ENCODE measurements at places on chromosomes 12 and 14. TPM values are rescaled to one million over a fixed set of nuclear protein-coding genes. Genes with fewer than 3 reads are reported as not detected.

GRCh38 chr12:102953221-102953620, 4.3 kb upstream of the ASCL1 start:
- no peak overlapping the region for H3K4me3 ChIP-seq
- H3K4me1 ChIP-seq, result no peaks in the 10 kb centered on the region
- no peak for DNase-seq
- H3K27ac ChIP-seq, result no peak overlapping the region
- peaks cover 7% of the 10 kb centered on the region for H3K27me3 ChIP-seq
- H3K36me3 ChIP-seq, result no peaks in the 10 kb centered on the region

DNA sequence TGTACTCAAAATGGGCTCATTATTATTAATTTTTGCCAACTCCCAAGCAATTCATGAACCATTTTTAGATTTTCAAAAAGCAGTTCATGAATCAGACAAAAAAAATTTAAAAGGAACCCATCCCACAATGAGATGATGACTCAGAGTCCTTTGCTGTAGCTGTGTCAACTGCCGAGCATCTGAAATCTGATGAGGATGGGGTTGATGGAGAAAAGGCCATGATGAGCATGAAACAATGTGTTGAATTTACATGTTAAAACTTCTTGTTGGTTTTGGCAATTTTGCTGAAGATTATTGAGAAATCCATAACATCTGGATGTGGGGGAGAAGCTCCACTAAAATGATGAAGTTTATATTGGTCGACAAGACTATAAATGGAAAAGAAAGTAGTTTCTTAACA, 378.0 kb downstream of the FOXG1 start:
- no peak overlapping the region for H3K27ac ChIP-seq
- H3K4me1 ChIP-seq, result no peaks in the 10 kb centered on the region
- H3K36me3 ChIP-seq, result no peaks in the 10 kb centered on the region
- H3K4me3 ChIP-seq, result no peak overlapping the region
- DNase-seq, result no peak

- H3K27ac ChIP-seq, result no peak overlapping the region
- peaks cover 9% of the 10 kb centered on the region for H3K4me1 ChIP-seq
- H3K27me3 ChIP-seq, result no peaks in the 10 kb centered on the region
- peak; percentile 29 for DNase-seq
- no peaks in the 10 kb centered on the region for H3K36me3 ChIP-seq
These were observed 117.1 kb downstream of the DPF3 start for GRCh38 chr14:72776701-72777261.

Gene DPF3
- polyA plus RNA-seq, result 0.17 TPM

DNA sequence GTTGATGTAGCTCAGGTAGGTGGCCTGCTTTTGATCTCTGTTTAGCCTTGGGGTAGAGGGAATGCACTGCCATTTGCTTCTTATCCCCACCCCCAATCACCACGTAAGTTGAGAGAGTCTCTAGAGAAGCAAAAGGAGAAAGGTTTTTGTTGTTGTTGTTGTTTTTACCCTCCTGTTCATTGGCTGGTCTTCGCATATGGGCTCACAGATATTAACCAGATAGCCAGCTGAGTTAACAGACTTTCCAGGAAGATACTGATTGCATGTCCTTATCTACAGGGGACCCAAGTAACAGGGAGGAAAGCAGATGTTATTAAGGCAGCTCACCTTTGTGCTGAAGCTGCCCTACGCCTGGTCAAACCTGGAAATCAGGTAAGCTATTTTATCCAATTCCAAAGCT, 2.9 kb downstream of the PA2G4 start:
- no peak for DNase-seq
- peaks cover 18% of the 10 kb centered on the region for H3K4me1 ChIP-seq
- H3K36me3 ChIP-seq, result peaks cover 49% of the 10 kb centered on the region
- no peak overlapping the region for H3K4me3 ChIP-seq

Gene SLC38A1
- polyA plus RNA-seq, result 17.5 TPM

DNA sequence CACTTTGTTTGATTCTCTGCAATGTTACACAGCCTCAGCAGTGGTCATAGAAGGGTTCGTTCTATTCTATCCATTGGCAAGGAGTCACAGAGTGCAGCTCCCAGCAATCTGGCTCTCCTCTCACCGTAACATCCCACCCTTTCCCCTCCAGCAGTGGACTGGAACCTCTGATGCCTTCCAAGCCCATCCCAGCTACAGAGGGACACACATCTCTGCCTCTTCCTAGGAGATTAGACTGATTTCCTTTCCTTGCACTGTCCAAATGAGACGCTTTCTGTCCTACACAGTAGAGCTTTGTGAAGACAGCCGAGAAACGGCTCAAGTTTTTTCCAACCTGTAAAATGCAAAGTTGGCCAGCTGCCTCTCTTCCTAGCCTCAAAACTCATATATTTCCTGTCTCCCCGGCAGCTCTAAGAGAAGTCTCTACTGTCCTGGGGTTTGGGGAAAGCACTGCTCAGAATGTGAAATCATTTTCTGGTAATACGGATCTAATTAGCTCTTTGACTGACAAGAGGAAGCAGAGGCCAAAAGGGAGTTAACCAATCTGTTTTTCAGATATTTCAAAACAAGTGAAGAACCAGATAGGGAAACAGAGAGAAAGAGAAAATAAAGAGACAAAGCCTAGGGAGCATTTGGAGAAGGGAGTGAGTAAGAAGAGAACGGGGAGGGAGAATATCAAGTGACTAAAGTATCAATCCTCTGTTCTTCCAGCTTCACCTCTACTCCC, 516 bp downstream of the NINJ2 start:
- no peaks in the 10 kb centered on the region for H3K36me3 ChIP-seq
- no peaks in the 10 kb centered on the region for H3K27me3 ChIP-seq
- peak overlapping the region; percentile 30 for H3K27ac ChIP-seq
- no peak overlapping the region for H3K4me3 ChIP-seq
- peaks cover 7% of the 10 kb centered on the region for H3K4me1 ChIP-seq
- DNase-seq, result no peak

DNA sequence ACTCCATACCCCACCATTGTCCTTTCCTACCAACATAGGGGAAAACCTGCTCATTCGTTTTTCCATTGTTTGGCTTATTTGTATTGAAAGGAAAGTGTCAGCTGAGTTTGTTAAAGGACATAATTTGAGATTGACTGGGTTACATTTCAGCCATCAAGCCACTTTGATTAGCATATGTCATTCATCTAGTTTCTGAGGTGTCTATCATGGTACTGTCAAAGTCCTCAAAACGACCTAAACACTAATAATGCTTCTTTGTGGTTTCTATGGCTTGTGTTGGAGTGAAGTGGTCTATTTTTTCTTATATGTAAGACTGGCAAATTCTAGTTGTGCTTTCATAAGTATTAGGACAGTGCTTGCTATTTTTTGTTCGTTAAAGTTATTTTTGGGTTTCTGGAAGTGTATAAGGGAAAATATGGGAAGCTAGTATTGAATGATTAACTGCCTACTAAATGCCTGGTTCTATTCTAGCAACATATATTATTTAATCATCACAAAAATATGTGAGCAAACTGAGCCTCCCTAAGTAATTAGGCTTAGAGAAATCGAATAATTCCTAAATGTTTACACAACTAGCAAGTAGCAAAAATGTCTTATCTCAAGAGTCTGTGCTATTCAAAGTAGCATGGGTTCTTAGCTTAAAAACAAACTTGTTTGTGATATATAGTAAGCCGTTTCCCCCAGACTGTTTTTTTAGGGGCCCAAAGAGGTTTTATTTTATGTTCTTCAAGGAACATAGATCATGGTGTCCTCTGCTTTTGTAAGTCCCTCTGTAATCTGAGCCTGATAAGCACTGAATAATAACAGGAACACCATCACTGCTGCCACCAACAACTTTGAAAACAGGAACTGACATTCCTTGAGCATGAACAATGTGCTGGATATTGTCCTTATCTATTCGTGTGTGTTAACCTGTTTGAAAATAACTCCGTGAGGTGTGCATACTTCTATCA, 67.1 kb downstream of the DERA start:
- peak; percentile 13 for DNase-seq
- no peaks in the 10 kb centered on the region for H3K27me3 ChIP-seq
- peak overlapping the region; percentile 81 for H3K27ac ChIP-seq
- H3K4me1 ChIP-seq, result peaks cover 13% of the 10 kb centered on the region
- H3K4me3 ChIP-seq, result no peak overlapping the region
- peaks cover 3% of the 10 kb centered on the region for H3K36me3 ChIP-seq

- H3K4me1 ChIP-seq, result no peaks in the 10 kb centered on the region
- no peak overlapping the region for H3K4me3 ChIP-seq
- H3K27ac ChIP-seq, result no peak overlapping the region
- H3K27me3 ChIP-seq, result no peaks in the 10 kb centered on the region
- no peak for DNase-seq
These were observed 14.4 kb downstream of the IGF1 start for GRCh38 chr12:102465762-102466560.

GRCh38 chr12:109329686-109330085, 18.0 kb upstream of the MYO1H start:
- H3K27ac ChIP-seq, result no peak overlapping the region
- H3K36me3 ChIP-seq, result no peaks in the 10 kb centered on the region
- H3K27me3 ChIP-seq, result peaks cover 3% of the 10 kb centered on the region
- no peaks in the 10 kb centered on the region for H3K4me1 ChIP-seq
- no peak for DNase-seq

Gene EFS
- polyA plus RNA-seq, result 7.3 TPM

Gene MMP14
- 125 TPM for polyA plus RNA-seq

GRCh38 chr12:106736051-106736957, 38.2 kb upstream of the RIC8B start:
- no peak overlapping the region for H3K27ac ChIP-seq
- no peaks in the 10 kb centered on the region for H3K27me3 ChIP-seq
- H3K36me3 ChIP-seq, result no peaks in the 10 kb centered on the region
- H3K4me1 ChIP-seq, result peaks cover 1% of the 10 kb centered on the region
- peak; percentile 17 for DNase-seq

Gene COA8
- polyA plus RNA-seq, result 30.6 TPM

Gene ASCL1
- 0.25 TPM for polyA plus RNA-seq

Measured in lung (tissue), 17 donors.